ENCODE measurements at places on chromosomes 2 and 18.

GRCh38 chr2:12192762-12193161, 446.3 kb downstream of the LPIN1 start:
- no peak for DNase-seq

- DNase-seq, result no peak
These were observed 125.9 kb downstream of the NFATC1 start for GRCh38 chr18:79521416-79522205.

GRCh38 chr2:121279476-121280220, 5.4 kb downstream of the TFCP2L1 start:
- no peak for DNase-seq

- no peak for DNase-seq
These were observed 141.7 kb downstream of the RBMS1 start for GRCh38 chr2:160351956-160352355.

GRCh38 chr2:23624915-23625314, 239.9 kb downstream of the KLHL29 start:
- no peak for DNase-seq

Measured in cardiac muscle cell (in vitro differentiated cells and primary cell).